ENCODE measurements at places on chromosomes 1 and 21.
A peak's percentile ranks its signal among the peaks of the same experiment; 100 is the strongest.

DNA sequence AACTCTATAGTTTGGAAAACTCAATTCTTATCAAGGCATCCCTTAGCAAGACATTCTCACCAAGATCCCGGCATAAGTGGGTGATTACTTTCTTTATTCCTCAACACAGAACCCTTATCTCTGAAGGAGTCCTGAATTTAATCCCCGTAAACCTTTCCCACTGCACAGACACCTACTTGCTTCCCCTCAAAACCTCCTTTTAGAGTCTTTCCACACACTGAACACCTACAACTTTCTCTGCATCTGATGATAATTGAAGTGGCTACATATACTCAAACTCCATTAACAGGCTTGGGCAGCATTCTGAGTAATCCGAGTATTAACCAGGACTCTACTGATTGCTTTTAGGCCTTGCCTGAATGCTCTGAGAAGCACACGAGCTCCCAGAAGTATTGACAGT is 23.5 kb downstream of the PALMD start:
- no peak for DNase-seq

- DNase-seq, result no peak
Observed at GRCh38 chr1:202836623-202837403, 26.1 kb downstream of the PCAT6 start.

- no peak for DNase-seq
Observed at GRCh38 chr1:244405856-244406255, 45.9 kb downstream of the ADSS2 start.

DNA sequence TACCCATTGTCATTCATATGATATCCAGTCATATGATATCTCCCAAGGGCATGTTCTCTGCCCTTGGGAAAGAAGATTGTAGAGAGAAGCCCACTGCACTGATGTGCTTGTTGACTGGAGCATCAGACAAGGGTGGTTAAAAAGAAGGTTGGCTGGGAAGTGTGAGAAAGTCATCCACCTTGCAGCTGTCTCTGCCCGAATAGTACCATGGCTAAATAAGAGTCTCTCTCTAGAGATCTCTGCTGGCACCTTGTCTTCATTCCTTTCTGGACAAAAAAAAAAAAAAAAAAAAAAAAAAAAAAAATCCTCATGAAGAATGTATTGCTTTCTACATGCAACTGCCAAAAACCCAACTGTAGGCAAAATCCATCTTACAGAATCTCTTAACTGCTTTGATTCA is 349.7 kb upstream of the ESRRG start:
- no peak for DNase-seq

GRCh38 chr1:9784508-9785133 is 39.1 kb downstream of the CLSTN1 start:
- DNase-seq, result peak; percentile 79

DNA sequence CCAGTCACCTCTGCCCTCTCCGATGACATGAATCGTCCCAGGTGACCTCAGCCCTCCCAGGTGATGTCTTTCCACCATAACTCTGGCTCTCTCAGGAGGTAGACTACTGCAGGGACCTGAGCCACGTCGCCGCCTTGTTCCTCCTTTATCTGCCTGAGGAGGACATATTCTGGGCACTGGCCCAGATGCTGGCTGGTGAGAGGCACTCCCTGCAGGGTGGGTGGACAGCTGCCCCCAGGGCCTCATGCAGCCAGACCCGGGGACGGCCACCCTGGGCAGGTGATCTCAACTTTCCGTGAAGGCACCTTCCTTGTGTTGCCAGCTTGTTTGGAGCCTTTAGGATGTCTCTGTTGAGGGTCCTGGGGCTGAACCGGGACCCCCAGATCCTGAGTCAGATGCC is 13.9 kb upstream of the ZBTB17 start:
- no peak for DNase-seq

DNA sequence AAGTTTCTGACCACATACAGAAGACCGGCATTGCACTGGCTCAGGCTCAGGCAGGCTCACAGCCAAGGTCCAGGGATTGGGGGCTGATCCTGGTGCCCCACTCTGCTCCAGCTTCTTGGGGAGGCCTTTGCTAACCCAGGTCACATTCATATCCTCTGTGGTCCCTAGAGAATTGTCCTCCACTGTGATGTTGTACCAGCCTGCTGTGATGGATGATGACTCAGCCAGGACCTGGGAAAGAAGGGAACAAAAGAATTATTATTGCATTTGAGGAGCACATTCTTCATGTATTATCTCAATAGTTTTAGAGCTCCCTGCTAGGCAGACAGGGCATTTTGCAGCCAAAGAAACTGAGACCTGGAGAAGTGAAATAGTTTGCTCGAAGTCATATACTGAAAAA is 114.3 kb upstream of the ETV3 start:
- no peak for DNase-seq

GRCh38 chr1:67691712-67692111 is 6.7 kb downstream of the GADD45A start:
- DNase-seq, result no peak

- DNase-seq, result no peak
Observed at GRCh38 chr21:41043014-41043413, 124.9 kb upstream of the BACE2 start.

GRCh38 chr1:34982820-34983376 is 2.2 kb downstream of the TMEM35B start:
- DNase-seq, result no peak

DNA sequence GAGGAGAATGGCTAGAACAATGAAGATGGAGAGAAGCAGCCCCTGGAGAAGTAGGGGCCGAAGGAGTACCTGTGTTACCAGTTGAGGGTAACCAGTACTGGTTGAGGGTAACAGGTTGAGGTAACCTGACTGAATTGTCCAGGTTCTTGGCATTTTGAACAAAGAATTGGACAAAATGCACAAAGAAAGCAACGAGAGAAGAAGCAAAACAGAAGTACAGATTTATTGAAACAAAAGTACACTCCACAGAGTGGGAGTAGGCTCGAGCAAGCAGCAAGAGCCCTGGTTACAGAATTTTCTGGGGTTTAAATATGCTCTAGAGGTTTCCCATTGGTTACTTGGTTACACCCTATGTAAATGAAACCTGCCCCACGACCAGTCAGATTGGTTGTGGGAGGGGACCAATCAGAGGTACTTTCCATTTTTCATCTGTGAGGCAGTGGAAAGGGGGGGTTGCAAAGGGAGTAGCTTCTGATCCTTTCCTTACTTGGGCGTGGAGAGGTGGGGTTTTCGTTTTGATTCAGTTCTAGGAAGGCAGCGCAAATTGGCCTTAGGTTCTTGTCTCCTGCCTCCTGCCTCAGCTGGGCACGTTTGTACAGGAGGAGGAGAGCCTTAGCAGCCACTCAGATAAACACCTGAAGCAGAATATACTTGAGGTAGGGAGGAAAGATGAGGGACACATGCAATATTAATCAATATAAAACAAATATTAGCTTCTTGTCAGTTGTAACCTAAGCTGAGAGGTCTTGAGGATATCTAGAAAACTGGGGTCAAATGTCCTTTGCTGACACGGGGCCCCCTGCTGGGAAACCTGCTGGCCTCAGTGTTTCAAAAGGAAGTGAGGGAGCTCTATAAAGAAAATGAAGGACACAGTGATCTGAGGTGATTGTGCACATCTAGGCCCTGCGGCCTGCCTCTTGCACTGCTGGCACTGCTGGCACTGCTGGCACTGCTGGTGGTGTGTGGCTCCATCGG is 14.3 kb upstream of the LSM10 start:
- DNase-seq, result no peak

DNA sequence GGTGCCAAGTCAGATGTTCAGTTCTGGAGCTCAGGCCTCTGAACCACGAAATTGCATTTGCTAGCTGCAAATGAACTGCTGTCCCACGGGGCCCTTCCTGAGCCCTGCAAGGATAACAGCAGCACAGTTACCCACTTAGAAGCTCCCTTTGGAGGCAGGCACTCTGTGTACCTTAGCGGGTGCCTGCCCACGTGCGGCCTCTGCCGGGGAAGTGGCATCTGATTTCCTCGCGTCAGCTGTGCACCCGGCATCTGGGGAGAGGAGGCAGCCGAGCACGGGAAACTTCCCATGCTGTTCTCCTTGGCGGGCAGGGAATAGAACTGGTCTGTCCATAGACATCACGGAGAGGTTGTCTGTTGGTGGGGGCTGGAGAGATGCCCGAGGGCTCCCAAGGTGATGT is 148.0 kb upstream of the C1orf174 start:
- no peak for DNase-seq

DNA sequence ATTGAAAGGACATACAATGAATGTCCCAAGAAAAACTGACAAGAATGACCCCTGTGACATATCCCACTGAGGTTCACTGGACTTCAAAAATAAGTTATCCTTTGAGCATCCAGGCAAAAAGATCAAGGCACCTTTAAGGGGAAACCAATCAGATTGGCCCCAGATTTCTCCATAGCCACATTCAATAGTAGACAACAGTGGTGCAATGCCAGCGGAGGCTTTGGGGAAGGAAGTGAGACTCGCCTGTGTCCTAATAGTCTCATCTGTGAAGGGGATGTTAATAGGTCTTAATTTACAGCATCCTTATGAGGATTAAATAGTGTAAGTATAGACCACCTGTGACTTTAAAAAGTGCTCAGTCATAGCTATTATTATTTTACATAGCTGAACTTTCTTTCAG is 21.5 kb downstream of the RPL5 start:
- DNase-seq, result no peak

Data from CD4-positive, alpha-beta T cell (primary cell).